ENCODE measurements at places on chromosomes 4 and X.

DNA sequence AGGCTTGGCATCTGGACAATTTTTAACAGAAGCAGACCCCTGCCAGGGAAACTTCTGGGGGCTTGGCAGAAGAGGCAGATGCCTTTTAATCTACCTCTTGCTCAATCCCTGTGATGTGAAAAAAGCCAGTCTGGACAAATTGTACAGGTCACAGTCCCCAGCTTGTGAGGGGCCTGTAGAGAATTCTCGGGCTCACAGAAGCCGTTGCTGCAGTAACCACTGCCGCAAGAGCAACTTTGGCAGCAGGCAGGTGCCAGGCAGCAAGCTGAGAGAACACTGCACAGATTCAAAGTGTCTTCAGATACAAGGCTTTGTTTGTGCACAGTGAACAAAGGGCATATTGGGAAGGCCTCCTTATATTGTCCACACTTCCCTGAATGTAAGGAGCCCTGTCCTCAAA is 11.7 kb downstream of the GPKOW start:
- DNase-seq = no peak

- DNase-seq = no peak
These were observed 34.4 kb downstream of the NFKB1 start for GRCh38 chr4:102535398-102536082.

- peak; percentile 83 for DNase-seq
These were observed 11.7 kb downstream of the RPL9 start for GRCh38 chr4:39446842-39447573.

DNA sequence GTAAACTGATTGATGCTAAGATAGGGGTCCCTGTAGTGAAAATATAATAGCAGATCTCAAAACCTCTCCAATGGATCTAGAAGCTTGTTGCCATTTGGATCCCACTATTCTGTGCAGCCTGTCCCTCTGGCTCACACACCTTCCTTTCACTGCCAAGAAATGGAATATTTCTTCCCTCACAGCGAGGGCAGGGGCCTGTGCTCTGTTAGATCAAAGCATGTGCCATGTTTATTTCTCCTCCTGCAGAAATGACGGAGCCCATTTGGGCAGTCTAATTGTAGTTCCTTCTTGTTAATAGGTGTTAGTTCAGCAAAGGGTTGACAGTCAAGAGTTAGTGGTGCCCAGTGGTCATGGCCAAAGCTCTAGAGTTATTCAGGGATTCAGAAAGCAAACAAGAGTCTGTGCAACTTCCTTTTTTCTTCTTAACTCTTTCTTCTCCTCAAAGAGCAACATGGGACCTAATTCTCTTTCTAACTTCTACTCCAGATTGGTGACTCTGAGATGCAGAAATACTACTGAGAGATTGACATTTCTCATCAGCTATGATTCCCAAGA is 106.8 kb downstream of the STOX2 start:
- no peak for DNase-seq

DNA sequence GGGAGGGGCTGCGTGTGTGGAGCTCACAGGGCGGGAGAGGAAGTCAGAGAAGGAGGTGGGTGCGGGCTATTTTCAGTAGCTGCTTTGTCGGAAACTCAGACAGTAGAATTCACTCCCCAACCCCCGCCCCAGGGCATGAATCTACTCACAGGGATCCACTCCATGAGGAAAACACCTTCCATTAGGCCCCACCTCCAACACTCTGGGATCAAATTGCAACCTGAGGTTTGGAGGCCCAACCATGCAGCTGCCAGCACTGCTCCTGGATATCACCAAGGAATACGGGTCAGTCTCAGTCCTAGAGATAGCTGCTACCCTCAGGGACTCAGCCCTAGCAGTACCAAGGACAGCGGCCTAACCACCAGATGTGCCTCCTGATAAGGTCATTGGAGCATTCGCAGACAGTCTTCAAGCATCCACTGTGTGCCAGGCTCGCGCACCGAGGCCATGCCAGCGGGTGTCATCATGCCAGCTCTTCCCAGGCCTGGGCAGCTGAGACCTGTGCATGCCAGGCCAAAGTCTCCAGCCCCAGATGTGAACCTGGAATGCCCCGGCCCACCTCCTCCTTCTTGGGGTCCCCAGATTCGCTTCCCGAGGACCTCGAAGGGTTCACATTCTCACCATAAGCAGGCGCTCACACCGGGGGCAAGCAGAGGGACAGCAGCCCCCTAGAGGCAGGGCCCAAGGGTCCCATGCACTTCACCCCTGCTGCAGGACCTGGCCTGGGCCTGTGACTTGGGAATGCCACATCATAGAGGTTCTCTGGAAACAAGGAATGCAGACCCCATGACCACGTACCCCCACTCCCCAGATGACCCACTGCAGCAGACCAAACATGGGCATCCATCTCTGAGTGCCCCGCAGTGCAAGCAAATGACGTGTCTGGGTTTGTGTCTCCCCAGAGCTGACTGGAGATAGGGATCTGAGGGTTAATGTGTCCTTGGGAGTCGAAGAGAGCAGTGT is 102.3 kb downstream of the ADRA2C start:
- DNase-seq = no peak

DNA sequence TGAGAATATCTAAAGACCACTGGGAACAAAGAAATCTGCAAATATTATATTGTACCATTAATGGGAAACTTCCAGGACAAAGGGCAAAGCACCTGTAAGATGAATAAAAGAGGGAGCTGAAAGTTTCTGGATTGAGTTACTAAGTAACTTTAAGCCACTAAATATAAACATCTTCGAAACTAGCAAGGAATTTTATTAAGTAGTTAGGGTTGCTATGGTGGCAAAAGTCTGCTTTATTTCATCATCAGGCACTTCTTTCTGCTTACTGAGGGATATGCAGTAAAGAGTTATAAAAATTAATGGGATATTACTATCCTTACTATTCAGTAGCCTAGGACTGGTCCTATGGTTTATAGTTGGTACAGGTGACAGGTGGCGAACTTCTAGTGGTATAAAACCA is 33.0 kb downstream of the SMARCA1 start:
- DNase-seq = no peak

DNA sequence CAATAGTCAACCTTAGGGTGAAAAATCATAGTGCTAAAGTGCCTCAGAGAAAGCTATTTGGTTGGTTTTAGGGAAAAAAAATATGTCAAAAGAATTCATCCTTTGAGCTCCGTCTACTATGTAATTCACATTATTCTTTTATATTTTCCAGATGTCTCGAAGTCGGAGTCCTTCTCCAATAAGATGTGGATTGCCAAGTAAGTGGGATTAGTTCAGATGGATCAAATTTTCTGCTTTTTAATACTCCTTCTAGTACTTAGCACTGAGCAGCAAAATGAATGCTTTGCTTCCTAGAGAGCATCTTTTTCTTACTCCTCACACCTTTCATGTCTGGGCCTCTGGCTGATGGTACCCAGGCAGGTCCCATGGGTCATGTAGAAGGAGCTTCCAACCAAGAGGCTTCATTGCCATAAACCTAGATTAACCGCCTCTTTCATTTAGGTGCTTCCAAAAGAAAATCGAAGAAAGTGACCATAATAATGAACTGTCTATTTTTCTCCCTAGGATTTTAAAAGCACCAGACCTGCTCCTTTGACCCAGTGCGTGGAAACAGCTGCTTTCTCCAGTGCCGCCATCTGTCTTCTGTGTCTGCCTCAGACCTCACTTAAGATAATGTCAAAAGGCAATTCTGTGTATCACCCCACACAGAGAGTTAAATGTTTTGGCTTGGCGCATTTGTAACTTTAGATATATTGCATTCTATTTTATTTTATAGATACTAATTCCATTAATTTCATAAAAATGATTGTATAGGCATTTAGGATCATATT is 43.5 kb downstream of the SPATA18 start:
- DNase-seq = no peak

GRCh38 chrX:44244008-44244407 is 99.5 kb downstream of the EFHC2 start:
- no peak for DNase-seq

GRCh38 chr4:90495211-90495610 is 368.0 kb downstream of the CCSER1 start:
- no peak for DNase-seq

- no peak for DNase-seq
These were observed 57.7 kb upstream of the UGT2B7 start for GRCh38 chr4:69038582-69038981.

- DNase-seq = no peak
These were observed 33.2 kb downstream of the PCGF3 start for GRCh38 chr4:738781-739280.

DNA sequence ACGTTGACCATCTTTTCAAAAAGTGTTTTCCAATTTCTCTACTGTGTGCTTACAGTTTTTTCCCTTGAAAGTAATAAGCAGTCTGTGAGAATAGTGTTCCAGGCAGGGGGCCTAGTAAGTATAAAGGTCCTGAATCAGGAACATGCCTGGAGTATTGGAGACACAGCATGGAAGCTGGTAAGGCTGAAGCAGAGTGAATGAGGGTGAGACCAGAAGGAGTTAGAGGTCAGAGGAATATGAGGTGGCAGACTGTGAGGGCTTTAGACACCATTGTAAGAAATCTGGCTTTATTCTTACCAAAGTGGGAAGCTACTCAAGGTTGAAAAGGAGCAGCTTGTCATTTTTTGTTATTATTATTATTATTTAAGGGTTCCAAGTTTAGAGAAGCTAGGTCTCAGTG is 107.4 kb downstream of the CT47B1 start:
- DNase-seq = no peak

GRCh38 chr4:124879195-124879594 is 166.7 kb upstream of the ANKRD50 start:
- DNase-seq = no peak

- no peak for DNase-seq
These were observed 125.8 kb upstream of the EDNRA start for GRCh38 chr4:147355032-147355656.

DNA sequence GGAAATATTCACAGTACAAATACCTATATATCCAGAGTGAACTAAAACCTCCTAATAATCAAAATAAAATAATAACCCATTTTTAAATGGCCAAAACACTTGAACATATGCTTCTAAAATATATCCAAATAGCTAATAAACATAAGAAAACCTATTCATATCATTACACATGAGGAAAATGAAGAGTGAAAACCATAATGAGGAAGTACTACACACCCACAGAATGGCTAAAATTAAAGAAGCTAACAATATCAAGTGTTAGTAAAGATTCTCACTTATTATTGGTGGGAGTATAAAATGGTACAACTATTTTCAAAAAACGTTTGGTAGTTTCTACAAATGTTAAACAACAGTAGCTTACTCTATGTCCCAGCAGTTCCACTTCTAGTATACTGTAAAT is 92.1 kb downstream of the KLHL13 start:
- DNase-seq = no peak

GRCh38 chrX:23745786-23746185 is 2.7 kb upstream of the ACOT9 start:
- DNase-seq = no peak

- no peak for DNase-seq
These were observed 229.0 kb upstream of the LCORL start for GRCh38 chr4:18250564-18250963.

GRCh38 chr4:82852751-82853285 is 38.1 kb downstream of the SEC31A start:
- no peak for DNase-seq

GRCh38 chrX:13091111-13091765 is 46.8 kb upstream of the FAM9C start:
- no peak for DNase-seq

- no peak for DNase-seq
These were observed 35.4 kb upstream of the HPSE start for GRCh38 chr4:83369831-83370639.

DNA sequence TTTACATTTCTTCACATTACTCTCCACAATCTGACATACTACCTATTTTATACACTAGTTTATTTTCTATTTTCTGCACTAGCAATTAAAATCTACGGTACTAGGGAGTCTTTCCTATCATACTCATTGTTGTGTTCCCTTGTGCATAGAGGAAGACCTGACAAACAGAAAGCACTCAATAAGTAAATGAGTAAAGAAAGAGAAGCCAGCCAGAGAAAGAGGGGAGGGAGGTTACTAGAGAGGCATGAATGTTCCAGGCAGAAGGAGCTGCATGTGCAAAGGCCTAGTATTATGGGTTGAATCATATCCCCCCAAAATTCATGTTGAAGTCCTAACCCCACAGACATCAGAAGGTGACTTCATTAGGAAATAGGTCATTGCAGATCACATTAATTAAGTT is 114.0 kb downstream of the ZAR1 start:
- DNase-seq = no peak

DNA sequence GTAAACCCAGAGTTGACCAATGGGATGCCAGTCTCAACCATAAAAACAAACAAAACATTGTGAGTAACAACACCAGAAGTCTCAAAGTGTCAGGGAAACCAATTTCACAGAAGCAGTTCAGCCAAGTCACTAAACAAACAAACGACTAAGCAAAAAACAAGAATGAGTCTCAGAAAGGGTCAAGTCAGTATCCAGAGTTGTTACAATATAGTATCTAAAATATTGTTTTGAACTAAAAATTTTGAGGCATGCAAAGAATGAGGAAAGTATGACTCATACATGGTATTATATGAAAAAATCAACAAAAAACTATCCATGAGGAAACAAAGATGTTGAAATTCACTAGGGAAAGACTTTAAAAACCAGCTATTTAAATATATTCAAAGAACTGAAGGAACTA is 70.6 kb downstream of the AR start:
- DNase-seq = no peak

DNA sequence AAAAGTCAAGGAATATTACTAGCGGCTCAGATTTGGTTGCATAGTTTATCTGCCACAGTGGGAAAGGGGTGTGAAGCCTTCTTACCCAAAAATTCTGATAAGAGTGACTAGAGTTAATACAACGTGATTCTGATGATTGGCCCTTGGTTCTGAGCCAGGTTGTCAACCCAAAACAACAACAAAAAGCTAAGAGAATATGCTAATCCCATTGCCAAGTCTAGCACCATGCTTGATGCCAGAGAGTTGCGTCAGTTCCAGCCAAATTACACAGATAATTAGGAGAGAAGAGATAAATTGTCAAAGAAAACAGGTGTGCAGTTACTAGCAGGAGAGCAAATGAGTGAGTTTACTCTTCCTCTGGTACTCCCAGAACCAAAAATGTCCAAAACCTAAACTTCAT is 287.4 kb upstream of the AGA start:
- DNase-seq = no peak

GRCh38 chr4:82833696-82834313 is 35.2 kb upstream of the SCD5 start:
- DNase-seq = no peak

- DNase-seq = no peak
These were observed 48.9 kb downstream of the PDLIM5 start for GRCh38 chr4:94500685-94501084.

GRCh38 chrX:154428176-154429171 is at the start of gene ATP6AP1:
Gene ATP6AP1, plus strand, starts transcription at chrX:154428677. Its CDS starts 16 bp downstream, at chrX:154428693.
- DNase-seq = peak; percentile 89
